ENCODE measurements at places on chromosomes 4 and X.

GRCh38 chr4:82360298-82361177, 13.3 kb downstream of the HNRNPD start:
- no peak for DNase-seq

DNA sequence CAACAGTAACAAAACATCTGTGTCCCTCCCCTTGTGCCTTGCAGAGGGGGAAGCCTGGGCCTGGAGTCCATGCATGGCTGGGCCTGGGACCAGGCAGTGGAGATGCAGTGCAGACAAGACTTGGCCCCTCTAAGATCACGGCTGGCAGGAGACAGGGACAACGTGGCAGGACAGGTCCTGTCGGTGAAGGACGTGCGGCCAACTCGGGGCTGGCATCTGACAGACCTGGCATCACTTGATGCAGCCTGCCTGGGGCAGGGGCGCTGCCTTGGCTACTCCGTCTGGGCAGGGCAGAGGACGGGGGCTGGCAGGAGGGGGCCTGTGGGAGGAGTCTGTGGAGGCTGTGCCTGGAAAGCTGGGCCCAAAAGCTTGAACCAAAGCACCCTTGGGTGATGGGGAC, 112.1 kb downstream of the CPZ start:
- no peak for DNase-seq

DNA sequence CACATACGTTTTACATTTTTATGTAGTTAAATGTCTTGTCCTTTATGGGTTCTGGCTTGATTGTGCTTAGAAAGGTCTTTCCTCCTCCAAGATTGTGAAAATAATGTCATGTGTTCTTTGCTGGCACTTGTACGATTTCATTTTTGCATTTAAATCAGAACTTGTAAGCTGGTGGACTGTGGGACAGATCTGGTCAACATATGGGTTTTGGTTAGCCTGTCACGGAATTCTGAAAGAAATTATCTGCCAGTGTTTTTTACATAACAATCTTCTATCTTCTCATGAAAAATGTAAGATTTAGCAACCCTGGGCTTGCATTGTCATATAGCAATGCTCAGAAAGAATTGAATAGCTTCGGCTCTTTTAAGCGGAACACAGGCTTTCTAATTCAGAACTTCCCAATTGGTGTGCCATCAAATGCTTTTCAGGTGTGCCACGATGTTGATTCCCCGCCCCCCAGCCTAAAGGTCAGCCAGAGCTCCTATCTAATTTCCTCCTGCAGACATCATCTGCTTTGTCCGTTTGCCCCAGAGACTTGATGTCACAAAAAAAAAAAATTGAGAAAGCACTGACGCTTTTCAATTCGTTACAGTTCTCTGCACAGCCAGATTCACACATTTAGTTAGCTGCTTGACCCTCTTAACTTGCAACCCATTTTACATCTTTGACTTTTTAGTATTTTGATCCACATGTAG, 16.2 kb downstream of the AFF1 start:
- DNase-seq, result no peak

GRCh38 chr4:99185581-99185980, 33.5 kb downstream of the ADH6 start:
- no peak for DNase-seq

DNA sequence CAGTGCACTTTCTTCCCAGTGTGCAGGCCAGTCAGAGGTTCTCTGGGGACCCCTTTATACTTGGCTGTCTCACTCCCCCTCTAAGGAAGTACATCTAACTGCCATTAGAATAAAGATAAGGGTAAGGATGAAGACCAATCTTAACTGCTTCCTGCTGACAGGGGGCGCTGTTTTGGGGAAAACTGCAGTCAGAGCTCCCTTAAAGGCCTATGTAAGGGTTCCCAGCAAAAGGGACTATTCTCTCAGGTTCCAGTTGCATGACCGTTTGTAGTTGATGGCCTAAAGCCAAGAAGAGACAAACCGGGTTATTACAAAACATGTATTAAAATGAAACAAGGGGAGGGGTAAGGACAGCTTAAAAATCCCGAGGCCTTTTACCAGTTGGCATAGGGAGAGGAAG, 115.6 kb upstream of the SPIN4 start:
- DNase-seq, result no peak

DNA sequence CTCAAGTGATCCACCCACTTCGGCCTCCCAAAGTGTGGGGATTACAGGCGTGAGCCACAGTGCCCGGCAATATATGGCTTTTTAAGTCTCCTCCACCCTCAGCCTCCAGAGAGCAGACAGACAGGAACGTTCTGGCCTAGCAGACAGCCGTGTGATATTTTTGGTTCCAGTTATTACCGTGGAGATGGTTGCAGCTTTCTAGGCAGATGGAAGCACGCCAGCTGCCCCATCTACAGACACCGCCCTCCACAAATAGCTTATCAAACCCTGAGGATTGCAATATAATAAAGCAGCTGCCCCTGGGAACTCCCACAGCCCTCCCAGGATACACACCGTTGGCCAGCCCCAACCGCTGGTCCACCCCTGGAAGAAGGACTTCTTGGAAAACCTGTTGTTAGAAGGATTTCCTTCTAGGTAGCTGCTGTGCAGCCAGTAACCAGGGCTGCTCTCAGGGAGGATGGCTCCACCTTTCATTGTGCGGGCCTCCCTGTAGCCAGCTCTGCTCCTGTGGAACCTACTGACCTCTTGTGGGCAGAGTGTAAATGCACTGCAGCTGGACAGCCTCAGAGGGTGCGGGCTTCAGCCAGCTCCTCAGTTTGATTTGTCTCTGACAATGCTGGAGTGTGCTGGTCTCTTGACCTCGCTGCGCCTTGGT, 44.0 kb downstream of the SLC25A5 start:
- peak; percentile 29 for DNase-seq

DNA sequence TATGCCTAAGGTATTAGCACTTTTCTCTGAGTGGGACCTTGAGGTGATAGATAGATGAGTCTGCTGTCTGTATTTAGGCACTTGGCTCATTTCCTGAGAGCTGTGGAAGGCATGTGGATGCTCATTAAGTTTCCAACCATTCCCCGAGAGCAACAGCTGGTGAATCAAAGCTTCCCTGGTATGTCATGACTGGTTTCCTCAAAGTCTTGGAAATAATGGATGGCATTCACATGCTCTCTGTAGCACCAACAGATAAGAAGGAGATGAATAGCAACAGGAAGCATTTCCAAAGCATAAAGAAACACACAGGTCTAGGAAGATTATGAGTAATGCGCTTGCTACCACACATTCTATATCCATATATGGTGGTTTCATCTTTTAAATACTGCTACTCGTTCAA, 118.3 kb upstream of the ETNPPL start:
- no peak for DNase-seq

DNA sequence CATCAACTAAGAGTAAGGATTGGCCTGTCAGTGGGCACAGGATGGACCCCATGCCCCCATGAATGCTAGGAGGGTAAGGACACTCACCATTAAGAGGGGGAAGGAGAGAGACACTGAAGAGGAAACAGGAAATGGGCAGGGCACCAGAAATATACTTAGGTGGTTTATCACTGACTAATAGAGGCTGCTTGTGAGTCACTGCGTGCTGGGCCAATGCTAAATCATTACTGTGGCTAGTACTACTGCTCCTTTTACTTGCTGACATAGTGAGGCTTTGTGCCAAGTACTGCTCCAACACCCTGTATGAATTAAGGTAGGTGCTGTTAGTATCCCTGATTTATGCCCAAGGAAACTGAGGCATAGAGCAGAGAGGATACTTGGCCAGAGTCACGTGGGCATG, 130.4 kb upstream of the FRMPD4 start:
- DNase-seq, result no peak

- DNase-seq, result no peak
Measured at GRCh38 chr4:153151535-153152455, 52.4 kb upstream of the TRIM2 start.

DNA sequence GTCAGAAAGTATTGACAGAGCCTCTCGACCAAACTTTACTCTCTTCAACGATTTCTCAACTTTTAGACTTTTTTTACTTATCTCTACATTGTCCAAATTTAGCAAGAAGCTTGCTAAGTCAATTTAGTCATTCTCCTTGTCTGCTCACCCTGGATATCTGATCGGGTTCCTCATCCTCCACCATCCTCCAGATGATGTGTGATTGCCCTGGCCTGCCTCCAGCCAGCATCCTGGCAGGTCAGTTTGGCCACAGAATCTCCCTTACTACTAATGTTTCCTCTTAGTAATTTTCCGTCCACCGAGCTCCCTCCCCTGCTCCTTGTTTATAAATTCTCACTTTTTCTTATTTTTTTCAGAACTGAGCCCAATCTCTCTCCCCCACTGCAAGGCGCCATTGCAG, 167.9 kb upstream of the ZFP42 start:
- DNase-seq, result no peak

DNA sequence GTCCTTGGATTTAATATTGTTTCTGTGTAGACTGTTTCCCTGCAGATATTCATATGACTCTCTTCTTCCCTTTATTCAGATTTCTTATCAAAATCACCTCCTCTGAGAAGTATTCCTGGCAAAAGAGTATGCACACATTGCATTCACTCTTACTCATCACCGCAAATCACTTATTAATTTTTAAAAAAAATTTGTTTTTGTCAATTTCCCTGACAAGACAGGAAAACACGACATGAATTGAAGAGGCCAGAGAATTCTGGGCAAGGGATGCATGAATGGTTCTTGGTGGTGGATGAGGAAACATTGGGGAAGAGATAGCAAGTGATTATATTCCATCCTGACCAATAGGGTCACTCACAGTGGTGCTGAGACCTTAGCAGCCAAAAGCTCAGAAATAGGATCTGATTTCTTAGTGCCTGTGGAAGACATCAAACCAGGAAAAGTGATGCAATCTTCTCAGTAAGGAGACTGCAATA, 522.5 kb upstream of the AGA start:
- no peak for DNase-seq

- DNase-seq, result peak; percentile 18
Measured at GRCh38 chrX:43949669-43950068, 23.5 kb downstream of the NDP start.

GRCh38 chr4:67549123-67549522, 3.8 kb upstream of the CENPC start:
- no peak for DNase-seq

- no peak for DNase-seq
Measured at GRCh38 chr4:185938654-185939053, 126.7 kb upstream of the SORBS2 start.

DNA sequence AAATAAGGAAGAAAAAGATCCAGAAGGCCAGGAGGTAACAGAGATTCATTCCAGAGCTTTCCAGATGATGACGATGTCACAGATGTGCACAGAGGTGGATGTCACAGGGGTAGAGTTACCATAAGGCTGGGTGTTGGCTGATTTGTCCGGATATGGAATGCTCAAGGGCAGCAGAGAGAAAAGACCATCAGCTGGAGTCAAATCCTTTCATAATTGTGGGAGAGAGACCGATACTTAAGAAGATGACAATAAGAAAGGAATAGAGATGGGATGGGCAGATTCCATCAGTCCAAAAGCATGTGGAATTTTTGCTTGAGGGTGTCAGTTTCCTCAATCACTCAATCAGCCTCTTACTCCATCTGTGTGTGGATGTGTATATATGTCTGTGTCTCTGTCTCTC, 150.4 kb downstream of the CENPC start:
- DNase-seq, result no peak

DNA sequence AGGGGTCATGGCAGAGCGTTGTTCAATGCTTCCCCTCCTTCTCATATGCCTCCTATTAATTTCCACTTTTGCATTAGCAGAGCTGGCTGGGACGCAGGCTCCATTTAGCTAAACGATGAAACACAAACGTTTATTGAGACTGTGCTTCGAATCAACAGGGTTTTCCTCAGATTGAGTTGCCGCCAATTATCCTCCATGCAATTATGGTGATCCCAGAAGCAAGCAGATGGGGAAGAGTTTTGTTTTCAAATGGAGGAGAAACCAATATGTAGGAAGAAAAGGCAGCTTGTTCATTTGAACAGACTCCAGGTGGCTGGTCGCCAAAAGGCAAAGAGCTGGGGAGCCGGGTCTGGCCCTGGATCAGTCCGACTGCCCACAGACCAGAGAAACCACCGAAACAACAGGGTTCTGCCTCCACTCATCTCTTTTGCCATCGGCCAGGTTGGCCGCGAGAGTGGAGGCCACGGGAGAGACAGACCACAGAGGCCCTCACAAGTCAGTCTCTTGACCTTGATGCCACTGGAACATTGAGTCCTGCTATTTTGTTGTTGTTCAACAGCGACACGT, 184.8 kb downstream of the GBA3 start:
- DNase-seq, result no peak

DNA sequence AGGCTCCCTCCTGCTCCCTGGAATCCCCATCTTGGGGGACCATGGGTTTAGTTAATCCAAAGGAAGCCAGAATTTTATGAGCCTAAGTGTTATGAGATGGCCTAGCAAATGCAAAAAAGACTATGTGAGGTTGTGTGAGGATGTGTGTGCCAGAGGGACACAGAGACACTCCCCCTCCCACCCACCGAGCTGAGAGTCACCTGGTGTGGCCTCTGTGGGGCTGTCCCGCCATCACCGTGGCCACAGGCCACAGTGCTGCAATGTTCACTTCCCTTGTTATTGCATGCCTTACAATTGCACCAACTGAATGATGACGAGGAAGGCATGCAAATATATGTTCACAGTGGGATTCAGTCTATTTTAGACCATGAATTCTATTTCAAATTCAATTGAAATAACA, 601 bp upstream of the FGFBP2 start:
- DNase-seq, result no peak

DNA sequence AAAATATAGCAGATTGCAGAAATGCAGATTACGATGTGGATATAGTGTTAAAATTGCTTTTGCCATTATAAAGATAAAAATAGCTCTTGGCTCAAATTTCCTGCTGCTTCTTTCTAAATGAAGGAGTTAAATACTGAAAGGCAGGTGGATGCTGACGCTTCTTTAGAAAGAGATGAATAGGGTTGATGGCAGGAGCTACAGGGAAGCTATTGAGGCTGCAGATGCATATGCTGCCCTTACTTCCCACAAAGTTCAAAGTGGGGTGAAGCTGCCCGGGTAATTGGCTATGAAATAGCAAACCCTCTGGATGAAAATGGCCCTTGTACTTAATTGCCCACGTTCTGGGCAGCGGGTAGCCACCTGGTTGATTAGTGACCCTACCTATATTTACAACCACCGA, 379.5 kb downstream of the ZIC3 start:
- DNase-seq, result no peak

DNA sequence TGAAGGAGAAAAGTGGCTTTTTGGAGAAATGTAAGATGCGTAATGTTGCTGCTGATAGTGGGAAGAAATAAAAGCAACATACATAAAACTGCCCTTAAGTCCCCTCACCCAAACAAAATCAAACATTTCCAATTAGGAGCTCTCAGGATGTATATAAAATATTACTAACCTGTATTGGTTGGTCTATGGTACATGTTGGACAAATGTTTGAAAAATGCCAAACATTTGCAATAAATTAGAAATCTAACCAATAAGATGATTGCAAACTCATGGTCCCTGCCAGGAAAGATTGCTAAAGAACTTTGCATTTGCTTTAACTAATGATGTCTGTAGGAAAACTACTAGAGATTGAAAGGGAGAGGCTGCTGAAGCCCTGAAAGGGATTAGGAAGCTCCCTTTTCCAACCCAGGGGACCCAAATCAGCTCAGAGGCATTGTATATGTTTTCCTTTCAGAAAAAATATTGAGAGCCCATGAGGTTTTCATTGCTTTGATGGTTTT, 1.8 kb downstream of the SFRP2 start:
- DNase-seq, result no peak

- no peak for DNase-seq
Measured at GRCh38 chr4:1177274-1178141, 5.1 kb upstream of the SPON2 start.

- no peak for DNase-seq
Measured at GRCh38 chr4:106647451-106647850, 278.9 kb upstream of the GIMD1 start.

All from left ventricle myocardium inferior (tissue), 1 donor.